ENCODE measurements at places on chromosomes 11 and 22. TPM values are rescaled to one million over a fixed set of nuclear protein-coding genes. Genes with fewer than 3 reads are reported as not detected.

DNA sequence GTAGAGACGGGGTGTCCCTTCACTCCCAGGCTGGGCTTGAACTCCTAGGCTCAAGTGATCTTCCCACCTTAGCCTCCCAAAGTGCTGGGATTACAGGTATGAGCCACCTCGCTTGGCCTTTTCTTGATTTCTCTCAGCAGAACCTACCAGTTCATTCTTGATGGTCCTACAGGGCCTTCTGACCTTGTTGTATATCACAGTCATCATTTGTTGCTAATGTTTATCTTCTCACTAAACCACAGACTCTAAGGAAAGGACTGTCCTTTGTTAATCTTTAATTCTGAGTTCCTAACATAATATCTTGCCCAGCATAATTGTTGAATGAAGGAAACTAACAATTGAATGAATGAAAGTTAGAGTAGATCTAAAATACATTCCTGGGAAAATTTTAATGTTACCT, 22.0 kb upstream of the ZC3H12C start:
- DNase-seq = no peak

DNA sequence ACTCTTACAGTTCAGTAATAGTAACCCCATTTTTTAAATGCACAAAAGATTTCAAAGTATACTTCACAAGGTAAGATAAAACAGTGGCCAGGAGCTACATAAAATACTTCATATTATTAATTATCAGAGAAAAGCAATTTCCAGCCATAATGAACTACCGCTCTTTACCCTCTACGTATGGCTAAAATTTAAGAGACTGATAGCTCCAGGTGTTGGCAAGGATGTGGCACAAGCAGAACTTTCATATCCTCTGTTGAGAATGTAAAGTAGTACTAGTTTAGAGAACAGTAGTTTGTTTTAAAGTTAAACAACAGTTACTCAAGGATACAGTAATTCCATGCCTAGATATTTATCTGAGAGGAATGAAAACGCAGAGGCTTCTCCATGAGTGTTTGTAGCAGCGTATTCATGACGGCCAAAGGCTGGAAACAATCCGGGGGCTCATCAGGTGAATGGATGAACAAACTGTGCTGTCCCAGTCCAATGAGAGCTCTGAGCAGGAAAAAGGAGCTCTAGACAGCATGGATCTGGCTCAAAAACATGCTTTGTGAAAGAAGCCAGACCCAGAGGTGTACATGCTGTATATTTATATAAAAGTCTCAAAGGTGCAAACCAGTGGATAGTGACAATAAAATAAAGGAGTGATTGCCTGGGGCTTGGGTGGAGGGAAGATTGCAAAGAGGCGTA, 85.5 kb downstream of the PACS1 start:
- DNase-seq = no peak

Gene CHST1
- total RNA-seq = not detected

DNA sequence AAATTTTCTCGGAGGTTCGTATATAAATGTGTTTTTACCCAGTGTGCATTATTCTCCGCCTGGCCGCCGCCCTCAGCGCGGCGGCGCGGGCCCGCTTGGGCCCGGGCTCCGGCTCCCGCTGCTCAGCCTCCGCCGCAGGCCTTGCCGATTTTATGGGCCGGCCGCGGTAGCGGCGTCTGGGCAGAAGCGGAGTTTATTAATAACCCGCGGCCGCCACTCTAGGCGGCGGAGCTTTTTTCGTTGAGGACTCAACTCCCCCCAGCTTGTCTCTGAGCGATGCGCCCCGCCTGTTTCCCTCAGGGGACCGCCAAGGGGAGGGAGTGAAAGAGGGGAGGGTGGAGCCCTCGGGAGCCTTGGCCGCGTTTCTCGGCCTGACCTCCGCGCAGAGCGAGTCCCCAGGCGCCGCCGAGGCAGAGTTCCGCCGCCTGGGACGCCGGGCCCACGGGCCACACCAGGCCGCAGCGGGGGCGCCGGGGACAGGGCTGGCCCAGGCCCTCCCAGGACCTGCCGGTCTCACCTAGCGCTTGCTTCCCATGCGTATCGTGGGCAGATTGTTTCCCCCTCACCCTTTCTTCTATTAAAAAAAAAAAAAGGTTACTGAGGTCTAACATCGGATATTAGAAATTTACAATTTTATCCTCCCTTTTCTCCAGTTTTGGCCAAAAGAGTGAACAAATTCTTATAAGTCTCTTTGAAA, 399 bp downstream of the ZNF143 start:
- peak; percentile 86 for DNase-seq

DNA sequence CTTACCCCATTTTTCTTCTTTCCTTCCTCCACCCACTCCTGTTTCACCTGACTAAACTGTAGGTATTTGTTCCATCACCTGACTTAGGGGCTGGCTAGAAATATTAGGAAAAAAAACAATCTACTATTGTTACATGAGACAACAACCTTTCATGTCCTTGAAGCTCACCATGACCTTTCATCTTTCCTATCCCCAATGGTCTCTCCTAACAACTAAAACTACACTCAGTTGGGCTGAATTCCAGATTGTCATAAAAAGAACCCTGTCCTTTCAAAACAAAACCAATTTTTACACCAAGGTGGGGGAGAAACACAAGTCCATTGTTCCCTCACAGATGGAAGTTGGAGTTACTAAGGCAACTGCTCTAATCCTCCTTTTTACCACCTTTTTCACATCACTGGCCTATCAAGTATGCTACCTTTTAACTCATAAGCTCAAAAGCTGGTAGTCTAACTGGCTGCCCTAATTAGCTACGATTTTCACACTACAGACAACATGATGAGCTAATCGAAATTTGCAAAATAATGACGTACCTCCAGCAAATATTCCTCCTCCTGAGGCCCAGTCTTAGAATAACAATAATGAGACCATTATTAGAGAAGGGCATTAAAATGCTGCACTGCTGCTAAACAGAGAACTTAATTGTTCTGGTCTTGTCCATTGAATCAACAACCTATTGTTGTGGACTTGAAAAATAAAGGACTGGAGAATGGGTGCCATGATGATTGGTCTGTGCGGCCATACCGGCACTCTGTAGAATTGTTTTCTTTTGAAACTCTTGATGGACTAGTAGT, 46.5 kb upstream of the SOX6 start:
- DNase-seq = peak; percentile 2

Gene PRRG4
- 0.51 TPM for total RNA-seq

- peak; percentile 75 for DNase-seq
These were observed 11.3 kb downstream of the CECR2 start for GRCh38 chr22:17380359-17381087.

Gene GLYATL2
- total RNA-seq = not detected

Gene AP5B1
- 15.7 TPM for total RNA-seq

DNA sequence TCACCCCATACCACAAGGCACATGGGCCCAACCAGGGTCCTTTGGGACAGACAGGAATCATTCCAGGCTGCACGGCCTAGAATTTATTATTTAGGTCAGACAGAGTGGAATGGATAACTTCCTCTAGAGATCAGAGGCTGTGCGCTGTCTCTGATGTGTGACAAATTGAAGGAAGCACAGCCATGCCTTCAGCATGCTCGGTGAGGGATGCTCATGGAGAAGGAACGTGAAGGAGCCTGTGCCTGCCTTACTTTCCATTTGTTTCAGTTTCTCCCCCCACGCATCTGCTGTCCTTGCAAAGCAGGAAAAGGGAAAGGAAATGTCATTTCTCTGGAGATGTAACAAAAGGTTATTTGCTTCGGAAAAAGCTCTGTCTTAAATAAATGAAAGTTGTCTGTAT, 644.1 kb downstream of the OPCML start:
- no peak for DNase-seq

- DNase-seq = no peak
These were observed 28.4 kb downstream of the ZNF143 start for GRCh38 chr11:9489080-9489765.

Gene MS4A1
- total RNA-seq = not detected

Gene AMPD3
- 0.54 TPM for total RNA-seq

GRCh38 chr22:48871176-48871840, 956.4 kb downstream of the BRD1 start:
- no peak for DNase-seq

GRCh38 chr22:25840891-25841290, 98.9 kb downstream of the MYO18B start:
- DNase-seq = no peak

- no peak for DNase-seq
These were observed 164.2 kb downstream of the FAM76B start for GRCh38 chr11:95625164-95625900.

DNA sequence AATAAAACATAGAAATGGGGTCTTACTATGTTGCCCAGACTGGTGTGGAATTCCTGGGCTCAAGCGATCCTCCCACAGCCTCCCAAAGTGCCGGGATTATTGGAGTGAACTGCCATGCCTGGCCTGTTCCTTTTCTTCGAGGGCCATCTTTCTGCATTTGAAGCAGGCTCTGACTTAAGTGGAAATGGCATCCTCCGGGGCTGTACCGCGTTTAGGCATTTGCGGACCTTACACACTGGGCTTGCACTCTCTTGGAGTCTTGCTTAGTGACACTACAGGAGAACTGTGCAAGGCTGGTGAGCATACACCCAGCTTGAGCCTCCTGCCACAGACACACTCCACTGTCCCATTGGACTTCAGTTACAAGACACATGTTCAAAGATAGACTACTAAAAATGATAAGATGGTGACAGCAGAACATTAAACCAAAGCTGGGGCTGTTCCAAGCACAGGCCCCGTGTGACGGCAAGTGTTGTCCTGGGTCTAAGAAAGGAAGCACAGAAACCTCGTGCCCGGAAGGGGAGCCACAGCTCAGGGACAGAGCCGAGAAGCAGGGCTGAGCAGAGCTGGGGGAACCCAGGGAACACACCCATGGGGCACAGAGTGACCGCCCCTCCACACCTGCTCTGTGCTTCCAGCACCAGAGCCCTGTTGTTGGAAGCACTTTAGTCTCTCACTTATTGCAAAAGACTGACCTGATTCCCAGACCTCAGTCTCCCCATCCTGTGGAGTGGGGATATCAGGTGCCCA, 59.0 kb upstream of the SHANK2 start:
- no peak for DNase-seq

- DNase-seq = peak; percentile 31
These were observed 7.6 kb downstream of the VSIG10L2 start for GRCh38 chr11:125953401-125953935.

- DNase-seq = peak; percentile 47
These were observed 104.7 kb downstream of the KIAA1671 start for GRCh38 chr22:25057013-25057881.

DNA sequence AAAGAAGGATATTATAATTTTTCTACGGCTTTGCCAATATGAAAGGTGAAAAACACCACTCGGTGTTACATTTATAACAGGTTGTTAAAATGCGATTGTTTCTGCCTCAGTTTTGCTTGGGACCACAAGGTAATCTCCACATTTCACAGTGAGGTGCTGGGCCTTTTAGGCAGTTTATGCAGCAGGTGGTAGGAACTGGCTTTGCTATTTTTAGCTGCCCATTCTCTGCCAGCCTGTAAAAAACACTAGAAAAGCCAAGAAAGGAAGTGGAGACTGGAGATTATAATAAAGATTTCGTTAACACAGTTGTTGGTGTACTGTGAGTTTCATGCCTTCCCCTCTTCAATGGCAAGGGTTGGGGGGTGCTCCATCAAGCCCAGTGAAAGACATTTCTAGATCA, 8.0 kb upstream of the MRPL16 start:
- peak; percentile 23 for DNase-seq

DNA sequence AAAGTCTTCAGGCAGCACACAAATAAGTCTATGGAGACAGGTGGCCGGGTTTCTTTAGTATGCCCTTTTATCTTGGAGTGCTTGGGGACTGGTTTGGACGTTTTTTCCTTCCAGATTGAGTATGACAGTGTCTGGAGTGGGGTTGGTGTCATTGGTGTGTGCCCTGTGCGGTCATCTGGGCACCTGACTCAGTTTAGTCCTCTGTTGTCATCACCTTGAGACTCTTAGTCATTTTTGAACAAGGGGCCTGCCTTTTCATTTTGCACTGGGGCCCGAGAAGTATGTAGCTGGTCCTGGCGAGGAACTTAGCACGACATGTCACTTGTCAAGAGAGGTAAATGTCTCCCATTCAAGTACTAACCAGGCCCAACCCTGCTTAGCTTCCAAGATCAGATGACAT, 27.2 kb upstream of the MYO18B start:
- no peak for DNase-seq

- DNase-seq = no peak
These were observed 452 bp downstream of the BIRC3 start for GRCh38 chr11:102317768-102318103.

- DNase-seq = no peak
These were observed 86.4 kb downstream of the DLG2 start for GRCh38 chr11:85540635-85541205.

All from G401 (cell line).